ENCODE measurements at places on chromosomes 16 and 17. TPM values are rescaled to one million over a fixed set of nuclear protein-coding genes. Genes with fewer than 3 reads are reported as not detected.

JPH3 gene
- 27.5 TPM for total RNA-seq

SLC22A31 gene
- total RNA-seq = 5.3 TPM

CMIP gene
- 46.6 TPM for total RNA-seq

- H3K4me1 ChIP-seq = peaks cover 9% of the 10 kb centered on the region
- H3K27ac ChIP-seq = no peak overlapping the region
- peaks cover 8% of the 10 kb centered on the region for H3K36me3 ChIP-seq
- no peaks in the 10 kb centered on the region for H3K27me3 ChIP-seq
- DNase-seq = no peak
These were observed 46.0 kb downstream of the FOXK2 start for GRCh38 chr17:82565551-82565950.

- H3K27ac ChIP-seq = no peak overlapping the region
- no peak overlapping the region for H3K4me3 ChIP-seq
- peaks cover 16% of the 10 kb centered on the region for H3K4me1 ChIP-seq
- peaks cover 28% of the 10 kb centered on the region for H3K27me3 ChIP-seq
- H3K36me3 ChIP-seq = no peaks in the 10 kb centered on the region
These were observed 6.0 kb upstream of the CCL1 start for GRCh38 chr17:34368946-34369500.

GRCh38 chr16:89448656-89449055 is 41.7 kb downstream of the ANKRD11 start:
- peaks cover 5% of the 10 kb centered on the region for H3K36me3 ChIP-seq
- DNase-seq = no peak
- H3K27ac ChIP-seq = peak overlapping the region; percentile 70
- no peak overlapping the region for H3K4me3 ChIP-seq
- H3K4me1 ChIP-seq = peaks cover 62% of the 10 kb centered on the region

DNA sequence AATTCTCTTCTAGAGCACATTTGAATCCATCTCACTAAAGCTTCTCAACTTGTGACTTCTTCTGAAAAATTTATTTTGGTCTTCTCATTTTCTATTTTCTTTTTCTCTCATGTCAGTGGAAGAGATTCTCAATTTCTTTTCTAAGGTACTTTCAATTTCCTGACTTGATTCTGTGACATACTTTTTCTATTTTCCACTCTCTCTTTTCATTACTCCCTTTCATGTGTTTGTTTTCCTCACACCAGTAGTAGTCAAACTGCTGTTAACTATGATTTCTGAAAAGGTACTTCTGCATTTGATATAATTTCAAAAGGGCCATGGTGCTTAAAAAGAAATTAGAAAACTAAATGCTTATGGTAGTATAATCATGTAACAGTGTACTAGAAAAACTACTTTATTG is 41.9 kb downstream of the NFAT5 start:
- H3K27me3 ChIP-seq = no peaks in the 10 kb centered on the region
- peaks cover 16% of the 10 kb centered on the region for H3K36me3 ChIP-seq
- no peak overlapping the region for H3K4me3 ChIP-seq
- DNase-seq = no peak
- H3K27ac ChIP-seq = no peak overlapping the region
- peaks cover 23% of the 10 kb centered on the region for H3K4me1 ChIP-seq

OR1A1 gene
- total RNA-seq = not detected

GRCh38 chr16:86457501-86458148 is 52.7 kb upstream of the FOXF1 start:
- no peak for DNase-seq
- no peak overlapping the region for H3K4me3 ChIP-seq
- H3K36me3 ChIP-seq = no peaks in the 10 kb centered on the region
- peaks cover 81% of the 10 kb centered on the region for H3K27me3 ChIP-seq

GRCh38 chr17:73616873-73617404 is 27.3 kb downstream of the SDK2 start:
- DNase-seq = no peak
- peak overlapping the region; percentile 89 for H3K27ac ChIP-seq
- H3K4me3 ChIP-seq = peak overlapping the region; percentile 44
- H3K36me3 ChIP-seq = peaks cover 14% of the 10 kb centered on the region
- no peaks in the 10 kb centered on the region for H3K27me3 ChIP-seq

DNA sequence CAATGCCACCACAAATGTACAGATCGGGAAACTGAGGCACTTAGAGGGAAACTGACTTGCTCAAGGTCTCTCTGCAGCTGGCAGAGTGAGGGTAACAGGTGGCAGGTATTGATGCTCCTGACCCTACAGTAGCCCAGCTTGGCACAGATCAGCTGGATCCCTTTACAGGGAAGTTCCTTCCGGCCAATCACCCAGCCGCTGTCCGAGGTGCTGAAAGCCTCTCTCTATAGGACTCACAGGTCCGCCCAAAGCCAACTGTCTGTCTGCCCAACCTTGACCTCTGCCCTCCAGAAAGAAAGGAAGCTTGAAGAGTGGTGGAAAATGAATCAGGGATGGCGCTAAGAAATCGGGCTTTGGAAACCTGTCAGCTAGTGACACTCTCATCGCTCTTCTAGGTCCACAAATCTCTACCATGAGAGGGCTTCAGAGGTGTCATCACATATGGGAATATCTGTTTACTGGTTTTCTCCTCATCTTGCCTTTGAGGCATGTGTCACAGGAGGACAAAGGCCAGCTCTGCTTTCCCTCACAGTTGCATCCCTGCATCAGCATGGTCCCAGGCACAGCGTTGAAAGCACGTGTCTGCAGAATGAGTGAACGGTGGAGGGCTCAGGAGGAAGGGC is 246.2 kb downstream of the KATNIP start:
- no peak overlapping the region for H3K27ac ChIP-seq
- no peaks in the 10 kb centered on the region for H3K4me1 ChIP-seq
- DNase-seq = no peak
- no peak overlapping the region for H3K4me3 ChIP-seq
- peaks cover 18% of the 10 kb centered on the region for H3K27me3 ChIP-seq

DNA sequence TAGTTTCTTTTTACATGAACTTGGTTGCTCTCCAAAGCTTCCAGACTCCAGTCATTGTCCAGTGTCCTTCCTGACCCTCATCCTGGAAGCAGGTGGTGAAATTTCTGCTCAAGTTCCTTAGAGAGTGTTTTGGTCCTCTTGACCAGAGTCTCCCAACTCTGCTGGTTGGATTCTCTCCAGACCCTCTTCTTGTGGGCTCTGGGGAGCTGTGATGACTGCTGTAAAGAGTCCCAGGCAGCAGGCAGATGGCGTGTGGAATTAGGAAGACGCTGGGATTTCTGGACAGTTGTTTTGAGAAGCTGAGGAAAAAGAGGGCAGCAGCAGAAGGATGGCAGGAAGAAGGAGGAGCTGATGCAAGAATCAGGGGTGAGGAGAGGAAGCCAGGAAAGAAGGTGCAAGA is 1.6 kb upstream of the SEZ6 start:
- no peak overlapping the region for H3K27ac ChIP-seq
- H3K4me3 ChIP-seq = no peak overlapping the region
- no peak for DNase-seq
- H3K4me1 ChIP-seq = peaks cover 6% of the 10 kb centered on the region
- H3K27me3 ChIP-seq = peaks cover 92% of the 10 kb centered on the region

GRCh38 chr17:44084131-44084538 is 13.6 kb downstream of the G6PC3 start:
- DNase-seq = no peak
- peaks cover 11% of the 10 kb centered on the region for H3K36me3 ChIP-seq
- H3K4me3 ChIP-seq = no peak overlapping the region
